ENCODE measurements at places on chromosomes 16 and 17.

DNA sequence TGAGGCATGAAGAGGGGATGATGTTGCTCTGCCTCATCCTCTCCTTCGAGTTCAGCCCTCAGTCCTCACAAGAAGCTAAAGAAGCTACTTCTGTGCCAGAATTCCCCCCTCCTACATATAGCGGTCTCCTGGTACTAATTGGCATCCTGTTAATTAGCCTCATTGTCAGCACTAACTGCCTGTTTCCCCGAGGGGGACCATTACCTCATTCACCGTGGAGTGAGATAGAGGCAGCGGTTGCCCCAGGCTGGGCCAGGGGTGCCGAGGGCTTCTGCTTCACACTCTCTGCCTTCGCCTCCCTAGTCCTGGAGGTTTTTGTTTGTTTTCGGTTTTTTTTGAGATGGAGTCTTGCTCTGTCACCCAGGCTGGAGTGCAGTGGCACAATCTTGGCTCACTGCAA lies 5.7 kb upstream of the MINK1 start:
- no peak for DNase-seq

- no peak for DNase-seq
Observed at GRCh38 chr17:6568184-6568758, 11.9 kb upstream of the PITPNM3 start.

GRCh38 chr17:36629252-36629847 lies 28.0 kb downstream of the MRM1 start:
- DNase-seq = peak; percentile 81

GRCh38 chr16:526181-527014 lies 1.1 kb upstream of the CAPN15 start:
- DNase-seq = peak; percentile 38

GRCh38 chr17:66904760-66905624 lies 59.5 kb upstream of the CACNG4 start:
- no peak for DNase-seq

- no peak for DNase-seq
Observed at GRCh38 chr17:68576811-68577496, 24.2 kb downstream of the FAM20A start.

DNA sequence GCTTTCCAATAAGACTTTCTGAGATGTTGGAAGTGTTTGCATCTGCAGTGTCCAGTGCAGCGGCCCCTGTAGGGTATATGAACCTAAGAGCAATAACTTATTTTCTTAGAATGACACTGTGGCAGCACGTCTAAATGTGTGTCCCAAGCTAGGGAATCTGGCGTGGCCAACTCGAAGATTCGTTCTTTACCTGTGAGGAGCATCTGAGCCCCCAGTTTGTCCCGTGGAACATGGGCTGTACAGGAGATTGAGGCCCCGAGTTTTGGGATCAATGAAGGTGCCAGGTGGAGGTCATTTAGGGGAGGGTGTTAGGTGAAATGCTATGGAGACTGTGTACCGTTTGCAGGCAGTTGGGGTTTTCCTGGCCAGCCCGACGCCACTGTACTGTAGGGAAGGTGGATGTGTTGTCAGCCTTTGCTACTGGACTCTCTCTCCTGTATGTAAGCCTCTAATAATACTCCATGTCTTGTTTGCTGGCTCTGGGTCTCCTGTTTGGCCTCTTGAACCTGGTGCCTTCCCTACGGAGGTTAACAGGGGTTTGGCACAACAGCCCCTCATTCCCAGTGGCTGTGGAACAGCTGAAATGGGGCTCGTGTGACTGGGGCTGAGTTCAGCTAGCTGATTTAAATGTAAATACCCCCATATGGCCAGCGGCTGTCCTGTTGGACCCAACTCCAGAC lies 45.5 kb upstream of the SDK2 start:
- no peak for DNase-seq

- no peak for DNase-seq
Observed at GRCh38 chr17:58969156-58969555, 137.5 kb downstream of the TRIM37 start.

DNA sequence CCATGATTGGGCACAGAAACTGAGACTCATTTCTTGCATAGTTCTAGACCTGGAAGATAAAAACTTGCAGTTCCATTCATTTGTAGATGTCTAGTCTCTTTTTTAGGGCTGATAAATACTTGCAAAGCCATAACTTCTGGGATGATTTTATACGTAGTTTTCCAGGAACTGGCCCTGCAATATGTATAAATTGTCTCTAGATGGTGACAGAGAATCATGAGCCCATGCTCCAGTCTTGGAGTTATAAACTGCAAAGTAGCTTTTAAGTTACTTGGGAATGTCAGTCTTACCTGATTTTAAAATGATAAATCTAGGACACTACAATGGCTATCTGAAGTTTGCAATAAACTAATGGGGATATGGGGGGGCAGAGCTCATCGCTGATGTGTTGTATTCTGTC lies 3.0 kb upstream of the ADAMTS18 start:
- DNase-seq = no peak

GRCh38 chr17:19718613-19719354 lies 2.4 kb upstream of the SLC47A2 start:
- DNase-seq = no peak

GRCh38 chr17:78896834-78897663 lies 6.0 kb downstream of the CEP295NL start:
- no peak for DNase-seq

DNA sequence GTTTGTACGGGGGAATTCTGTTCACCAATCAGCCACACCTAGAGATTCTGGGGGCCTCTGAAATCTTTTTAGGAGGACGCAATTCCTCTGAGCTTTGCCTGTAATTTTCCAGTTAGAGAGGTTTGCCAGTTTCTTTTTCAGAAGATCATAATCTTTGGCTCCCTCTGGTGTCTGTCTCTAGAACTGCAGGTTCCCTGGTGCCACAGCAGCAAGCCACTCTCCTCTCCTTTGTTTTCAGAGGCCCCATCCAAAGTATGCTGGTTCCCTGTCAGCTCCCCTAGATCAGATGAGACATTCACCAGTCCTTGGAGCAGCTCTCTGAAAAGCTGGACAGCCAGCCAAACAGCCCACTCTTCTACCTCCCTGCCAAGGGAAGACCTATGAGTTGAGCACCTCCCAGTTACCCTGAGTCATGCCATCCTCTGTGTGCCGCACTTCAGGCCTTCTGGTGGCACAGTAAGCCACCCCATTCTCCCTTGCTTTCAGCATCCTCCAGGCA lies 36.1 kb downstream of the RNF112 start:
- peak; percentile 95 for DNase-seq

GRCh38 chr16:27217256-27217655 lies 13.9 kb downstream of the KDM8 start:
- peak; percentile 97 for DNase-seq
